ENCODE measurements at places on chromosomes 5 and 9.

- no peak for DNase-seq
Measured at GRCh38 chr5:113319256-113320053, 115.3 kb downstream of the TSSK1B start.

GRCh38 chr9:4642351-4642750 is 19.7 kb upstream of the PLPP6 start:
- no peak for DNase-seq

DNA sequence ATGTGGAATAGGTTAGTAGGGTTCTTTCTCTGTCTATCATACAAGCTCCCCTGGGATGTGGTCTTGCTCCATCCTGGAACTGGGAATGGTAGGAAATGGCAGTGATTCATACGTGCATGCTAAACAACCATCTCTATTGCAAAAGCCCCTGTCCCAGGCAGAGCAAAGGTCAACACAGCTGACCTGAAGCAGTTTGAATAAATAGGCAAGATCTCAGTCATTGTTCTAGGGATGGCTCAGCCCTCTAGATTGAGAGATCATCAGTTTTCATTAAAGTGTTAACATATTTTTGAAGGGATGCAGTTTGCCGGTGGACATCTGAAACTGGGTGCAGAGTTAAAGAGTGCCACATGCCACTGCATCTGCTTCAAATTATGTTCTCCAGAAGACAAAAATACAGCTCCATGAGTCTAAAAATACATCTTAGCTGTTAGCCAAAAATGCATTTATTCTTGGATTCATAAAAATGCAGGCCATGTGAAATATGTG is 224.1 kb downstream of the ESM1 start:
- peak; percentile 90 for DNase-seq

GRCh38 chr9:27864644-27865438 is 291.6 kb upstream of the C9orf72 start:
- no peak for DNase-seq

DNA sequence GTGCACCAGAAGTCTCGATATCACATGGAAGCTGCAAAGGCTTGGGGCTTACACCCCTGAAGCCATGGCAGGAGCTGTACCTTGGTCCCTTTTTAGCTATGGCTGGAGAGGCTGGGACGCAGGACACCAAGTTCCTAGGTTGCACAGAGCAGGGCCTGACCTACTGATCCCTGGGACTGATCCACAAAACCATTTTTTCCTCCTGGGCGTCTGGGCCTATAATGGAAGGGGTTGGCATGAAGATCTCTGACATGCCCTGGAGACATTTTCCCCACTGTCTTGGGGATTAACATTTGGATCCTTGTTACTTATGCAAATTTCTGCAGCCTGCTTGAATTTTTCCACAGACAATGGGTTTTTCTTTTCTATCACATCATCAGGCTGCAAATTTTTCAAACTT is 286.7 kb upstream of the PTPRD start:
- DNase-seq, result no peak

DNA sequence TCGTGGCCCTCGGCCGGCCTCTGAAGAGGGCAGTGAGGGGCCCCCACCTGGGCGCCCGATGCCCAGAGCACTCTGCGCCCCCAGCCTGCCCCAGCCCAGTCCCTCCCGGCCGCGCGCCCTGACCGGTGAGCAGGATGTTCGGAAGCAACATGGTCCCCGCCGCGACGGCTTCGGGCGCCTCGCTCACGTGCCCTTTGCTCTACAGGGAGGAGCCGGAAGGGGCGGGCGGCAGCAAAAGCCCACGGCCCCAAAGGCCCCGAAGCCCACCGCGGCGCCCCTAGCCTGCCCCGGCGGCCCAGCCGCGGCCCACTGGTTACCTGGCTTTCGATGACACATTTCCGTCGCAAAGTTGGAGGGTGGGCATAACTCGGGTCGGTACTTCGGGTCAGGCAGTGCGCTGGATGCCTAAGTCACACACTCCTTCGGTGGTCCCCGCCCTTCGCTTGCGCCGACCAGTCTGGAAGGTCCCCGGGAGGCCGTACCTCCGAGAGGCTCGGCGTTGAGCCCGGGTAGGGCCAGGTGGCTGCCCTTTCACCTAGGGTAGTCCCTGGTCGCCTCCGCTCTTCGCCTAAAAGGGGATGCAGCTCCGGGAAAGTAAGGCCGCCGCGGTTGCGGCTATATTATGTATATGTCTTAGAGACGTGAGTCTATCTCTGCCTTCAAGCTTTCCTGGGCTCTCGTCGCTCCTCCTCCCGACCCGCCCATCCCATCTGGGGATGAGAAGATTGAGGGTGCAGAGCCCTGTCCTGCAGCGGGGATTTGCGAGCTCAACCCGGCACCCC is at the start of the genes AK6, RAD17 and TAF9:
Gene AK6 (minus strand): TSS at position 181 of the 782 bp plus-strand sequence. CDS start 30 bp downstream, at position 151.
Gene RAD17 (plus strand): TSS at position 479 of the 782 bp plus-strand sequence. CDS start 2,391 bp downstream, outside the sequence.
Gene TAF9 (minus strand): TSS at position 181 of the 782 bp plus-strand sequence. CDS start 3,783 bp downstream, outside the sequence.
- DNase-seq, result peak; percentile 95

DNA sequence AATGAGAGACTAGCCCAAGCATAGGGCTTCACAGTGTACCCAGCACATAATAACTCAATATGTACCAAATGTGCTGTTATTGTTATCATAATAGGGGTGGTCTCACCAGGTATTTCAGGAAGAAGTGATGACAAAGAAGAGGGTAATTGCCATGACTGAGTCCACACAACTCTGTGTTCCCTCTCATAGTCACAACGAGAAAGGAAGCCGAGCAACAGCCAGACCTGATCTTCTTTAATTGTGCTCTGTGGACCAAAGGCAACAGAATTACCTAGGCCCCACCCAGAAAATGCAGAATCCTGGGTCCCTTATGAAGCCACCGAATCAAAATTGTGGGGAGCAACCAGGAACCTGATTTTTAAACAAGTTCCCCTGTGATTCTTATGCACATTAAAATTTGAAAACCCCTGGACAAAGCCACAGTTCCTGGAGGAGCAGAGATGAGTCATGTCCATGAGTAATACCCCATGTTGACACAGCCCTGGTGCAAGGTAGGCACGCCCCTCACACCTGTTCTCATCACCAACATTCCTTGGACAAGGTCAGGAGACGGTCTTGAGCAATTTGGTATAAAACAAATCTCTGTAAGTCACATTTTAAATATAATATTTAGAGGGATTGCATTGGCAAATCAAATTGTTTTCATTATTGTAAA is 5.2 kb downstream of the FGF1 start:
- no peak for DNase-seq

DNA sequence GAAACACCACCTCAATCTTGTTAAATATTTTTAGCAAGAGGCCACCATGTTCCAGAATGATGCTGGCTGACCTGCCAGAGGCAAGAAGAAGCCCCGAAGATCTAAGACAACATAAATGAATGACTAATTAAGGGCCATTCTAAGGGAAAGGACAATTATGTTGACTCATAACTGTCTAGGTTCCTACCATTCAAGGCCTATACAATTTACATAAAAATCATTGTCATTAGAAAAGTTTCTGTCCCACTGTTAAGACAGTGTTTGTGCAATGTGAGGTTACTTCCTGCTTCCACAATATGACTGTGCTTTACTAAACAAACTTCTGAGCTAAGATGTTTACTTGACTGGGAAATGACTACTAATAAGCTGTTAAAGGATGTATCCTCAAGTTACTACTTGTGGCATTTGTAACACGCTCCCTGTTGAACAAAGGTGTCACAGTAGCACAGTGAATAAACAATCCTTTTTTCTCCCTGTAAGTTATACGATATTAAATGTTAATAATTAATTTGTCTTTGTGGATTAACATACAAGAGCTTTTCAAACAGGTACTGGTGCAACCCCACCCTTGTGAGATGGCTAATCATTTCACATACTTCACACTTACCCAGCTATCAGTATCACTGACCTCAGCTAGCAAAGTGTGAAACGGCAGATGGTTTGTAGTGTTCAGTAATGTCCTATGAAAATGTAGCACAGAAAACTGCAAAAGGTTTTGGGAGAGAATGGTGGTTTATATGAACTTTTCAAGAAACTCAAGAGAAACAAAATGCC is 195.8 kb downstream of the EFNA5 start:
- DNase-seq, result no peak

DNA sequence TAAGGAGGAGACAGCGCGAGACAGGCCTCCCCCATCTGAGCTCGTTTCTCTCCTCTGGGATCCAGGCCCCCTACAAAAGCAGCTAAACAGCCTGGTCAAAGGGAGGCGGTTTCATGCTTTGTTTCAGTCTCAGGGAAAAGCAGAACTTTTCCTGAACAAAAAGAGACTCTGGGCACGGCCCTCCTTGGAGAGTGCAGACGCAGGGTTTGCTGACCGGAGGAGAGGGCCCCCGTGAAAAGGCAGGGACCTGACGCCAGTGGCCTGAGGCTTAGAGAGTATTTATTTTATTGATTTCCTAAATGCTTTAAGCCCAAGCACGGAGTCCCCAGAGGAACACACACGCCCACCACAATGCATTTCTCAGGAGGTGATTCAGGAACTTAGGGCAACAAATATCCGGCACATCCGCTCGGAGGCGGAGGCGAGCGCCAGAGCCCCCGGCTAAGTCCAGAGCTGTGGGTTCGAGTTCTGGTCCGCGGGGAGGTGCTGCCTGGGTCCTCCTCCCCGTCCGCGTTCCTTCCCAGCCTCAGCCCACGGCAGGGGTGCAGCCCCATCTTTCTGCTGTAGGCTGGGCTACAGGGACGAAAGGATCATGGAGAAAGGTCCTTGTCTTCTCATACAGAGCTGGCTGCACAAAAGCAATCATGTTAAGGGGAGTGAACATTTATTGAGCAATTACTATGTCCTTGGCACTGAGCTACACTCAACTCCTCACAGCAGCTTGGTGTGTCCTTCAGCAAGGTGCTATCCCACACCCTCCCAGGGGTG is 40.0 kb downstream of the PTGES start:
- DNase-seq, result peak; percentile 63

DNA sequence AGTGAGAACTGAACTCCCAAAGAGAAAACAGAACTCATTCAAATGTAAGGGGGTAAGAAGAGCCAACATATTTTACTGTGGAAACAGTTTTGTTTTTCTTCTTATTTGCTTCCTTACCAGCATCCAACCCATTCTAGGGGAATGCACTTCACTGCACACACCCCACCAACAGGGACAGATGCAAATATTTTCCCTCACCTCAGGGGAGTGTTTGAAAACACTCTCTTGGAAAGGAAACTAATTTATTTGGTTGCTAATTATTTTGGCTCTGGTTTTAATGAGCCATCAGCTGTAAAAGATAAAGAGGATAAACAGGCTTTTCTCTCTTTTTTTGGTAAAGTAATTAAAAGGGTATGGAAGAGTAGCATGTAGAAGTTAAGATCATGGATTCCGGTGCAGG is 413.4 kb downstream of the MAN2A1 start:
- no peak for DNase-seq

GRCh38 chr5:174293006-174293405 is 247.5 kb downstream of the NSG2 start:
- DNase-seq, result no peak

DNA sequence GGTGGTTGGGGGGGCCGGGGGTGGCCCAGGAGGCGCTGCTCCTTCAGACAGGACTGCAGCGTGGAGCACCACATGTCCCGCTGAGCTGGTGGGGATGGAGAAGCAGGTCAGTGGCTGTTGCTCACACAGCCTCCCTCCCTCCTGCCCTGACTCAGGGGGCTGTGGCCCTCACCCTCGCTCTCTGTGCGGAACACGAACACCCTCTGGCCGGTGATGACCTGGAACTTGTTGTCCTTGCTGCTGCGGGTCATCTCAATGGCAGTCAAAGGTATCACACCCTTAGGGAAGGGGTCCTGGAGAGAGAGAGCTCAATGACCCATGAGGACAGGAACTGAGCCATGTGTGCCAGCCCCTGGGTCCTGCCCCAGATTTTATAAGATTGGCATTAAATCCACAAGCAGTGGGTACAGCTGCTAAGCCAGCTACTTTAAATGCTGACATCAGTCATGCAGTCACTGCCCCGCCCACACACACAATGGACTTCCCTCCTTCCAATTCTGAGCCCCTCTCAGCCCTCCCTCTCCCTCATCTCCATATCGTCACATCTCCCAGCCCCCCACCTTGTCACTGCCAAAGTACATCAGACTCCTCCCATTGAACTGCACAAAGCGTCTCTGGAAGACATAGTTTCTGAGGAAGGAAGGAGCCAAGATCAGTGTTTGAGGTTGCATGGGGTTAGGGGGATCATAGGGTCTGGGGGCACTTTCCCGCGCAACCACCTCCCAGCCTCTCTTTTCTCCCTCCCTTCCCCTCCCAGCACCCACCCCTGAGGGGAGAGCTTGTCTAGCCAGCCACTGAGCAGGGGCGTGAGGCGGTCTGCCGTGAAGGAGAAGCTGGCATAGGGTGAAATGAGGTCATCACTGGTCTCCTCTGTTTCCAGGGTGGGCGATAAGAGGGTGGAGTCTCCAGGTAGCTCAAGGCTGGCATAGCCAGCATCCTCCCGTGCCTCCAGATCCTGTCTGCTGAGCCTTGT is 8.9 kb downstream of the ARAP3 start:
- DNase-seq, result no peak

- DNase-seq, result no peak
Measured at GRCh38 chr5:158170060-158170459, 311.1 kb upstream of the CLINT1 start.

- no peak for DNase-seq
Measured at GRCh38 chr9:75455444-75455921, 367.2 kb downstream of the OSTF1 start.

DNA sequence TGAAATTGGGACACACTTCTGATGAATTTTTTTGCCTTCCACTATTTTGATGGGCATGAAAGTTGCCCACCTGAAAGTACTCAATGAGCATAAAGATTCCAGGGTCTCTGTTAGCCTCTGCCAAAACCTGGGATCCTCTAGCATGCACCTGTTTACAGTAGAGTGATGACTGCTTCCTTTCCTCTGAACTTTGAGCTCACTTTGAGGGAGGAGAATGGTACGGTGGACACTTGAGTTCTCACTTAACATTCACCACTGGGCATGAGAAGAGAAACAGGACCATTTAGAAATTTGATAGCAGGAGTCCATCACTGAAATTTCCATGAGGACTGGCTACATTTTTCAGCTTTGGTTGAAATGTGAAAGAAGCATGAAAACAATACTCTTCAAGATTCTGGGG is 374.8 kb downstream of the KDM4C start:
- DNase-seq, result no peak

GRCh38 chr9:113887436-113887835 is 11.3 kb downstream of the ZNF618 start:
- DNase-seq, result no peak

GRCh38 chr9:136220017-136220729 is 15.2 kb upstream of the LHX3 start:
- no peak for DNase-seq

All from skin of body (tissue), 3 donors.